ENCODE measurements at places on chromosomes 6 and 20. TPM values are rescaled to one million over a fixed set of nuclear protein-coding genes. Genes with fewer than 3 reads are reported as not detected.

Gene MGME1
- total RNA-seq = 6.3 TPM

Gene GTSF1L
- total RNA-seq = not detected

Gene COL12A1
- total RNA-seq = 342 TPM

Gene HFE
- 7.4 TPM for total RNA-seq

Gene CD93
- 2.0 TPM for total RNA-seq

Gene OR2H2
- total RNA-seq = not detected
